ENCODE measurements at places on chromosomes 6 and 20. TPM values are rescaled to one million over a fixed set of nuclear protein-coding genes. Genes with fewer than 3 reads are reported as not detected.

- no peaks in the 10 kb centered on the region for H3K4me1 ChIP-seq
- no peaks in the 10 kb centered on the region for H3K27me3 ChIP-seq
- no peak for DNase-seq
- H3K27ac ChIP-seq = no peak overlapping the region
- no peak overlapping the region for H3K4me3 ChIP-seq
- no peaks in the 10 kb centered on the region for H3K36me3 ChIP-seq
These were observed 408.5 kb upstream of the SULF2 start for GRCh38 chr20:48193627-48194425.

DNA sequence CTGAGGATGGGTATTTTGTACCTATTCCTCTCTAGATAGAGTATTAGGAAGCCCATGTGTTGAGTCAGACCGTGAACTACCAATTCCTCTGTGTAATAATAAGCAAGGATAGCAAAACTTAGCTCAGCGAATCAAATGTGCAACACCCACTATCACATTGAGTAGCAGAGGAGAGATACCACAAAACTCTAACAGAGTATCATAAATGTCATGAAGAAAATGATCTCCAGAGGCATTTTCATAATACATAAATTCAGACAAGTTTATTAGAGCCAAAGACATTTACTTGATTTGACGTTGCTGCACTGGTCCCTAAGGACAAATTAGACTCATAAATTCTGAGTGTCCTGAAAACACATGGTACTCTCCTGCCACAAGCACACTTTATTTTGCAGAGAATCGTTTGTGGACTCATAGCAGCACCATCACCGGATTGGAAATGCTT lies 245.2 kb downstream of the HAO1 start:
- H3K36me3 ChIP-seq = no peaks in the 10 kb centered on the region
- no peak overlapping the region for H3K27ac ChIP-seq
- H3K27me3 ChIP-seq = no peaks in the 10 kb centered on the region
- no peak for DNase-seq
- H3K4me3 ChIP-seq = no peak overlapping the region

DNA sequence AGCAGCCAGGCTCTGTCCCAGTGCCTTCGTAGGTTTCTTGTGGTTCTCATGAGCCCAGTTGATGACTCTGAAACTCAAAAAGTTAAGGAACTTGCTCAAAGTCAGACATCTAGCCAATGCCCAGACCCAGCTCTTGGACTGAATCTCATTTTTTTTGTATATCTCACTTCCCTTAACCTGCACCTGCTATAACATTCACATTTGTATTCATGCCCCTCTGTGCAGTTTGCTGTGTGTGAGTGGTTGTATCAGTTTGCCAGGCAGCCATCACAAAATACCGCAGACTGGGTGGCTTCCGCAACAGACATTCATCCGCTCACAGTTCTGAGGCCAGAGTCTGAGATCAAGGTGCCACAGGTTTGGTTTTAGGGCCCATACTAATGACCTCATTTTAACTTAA lies 49.9 kb downstream of the IPCEF1 start:
- H3K27me3 ChIP-seq = no peaks in the 10 kb centered on the region
- no peak overlapping the region for H3K27ac ChIP-seq
- H3K4me3 ChIP-seq = no peak overlapping the region
- H3K4me1 ChIP-seq = peaks cover 2% of the 10 kb centered on the region
- no peak for DNase-seq
- H3K36me3 ChIP-seq = no peaks in the 10 kb centered on the region

DNA sequence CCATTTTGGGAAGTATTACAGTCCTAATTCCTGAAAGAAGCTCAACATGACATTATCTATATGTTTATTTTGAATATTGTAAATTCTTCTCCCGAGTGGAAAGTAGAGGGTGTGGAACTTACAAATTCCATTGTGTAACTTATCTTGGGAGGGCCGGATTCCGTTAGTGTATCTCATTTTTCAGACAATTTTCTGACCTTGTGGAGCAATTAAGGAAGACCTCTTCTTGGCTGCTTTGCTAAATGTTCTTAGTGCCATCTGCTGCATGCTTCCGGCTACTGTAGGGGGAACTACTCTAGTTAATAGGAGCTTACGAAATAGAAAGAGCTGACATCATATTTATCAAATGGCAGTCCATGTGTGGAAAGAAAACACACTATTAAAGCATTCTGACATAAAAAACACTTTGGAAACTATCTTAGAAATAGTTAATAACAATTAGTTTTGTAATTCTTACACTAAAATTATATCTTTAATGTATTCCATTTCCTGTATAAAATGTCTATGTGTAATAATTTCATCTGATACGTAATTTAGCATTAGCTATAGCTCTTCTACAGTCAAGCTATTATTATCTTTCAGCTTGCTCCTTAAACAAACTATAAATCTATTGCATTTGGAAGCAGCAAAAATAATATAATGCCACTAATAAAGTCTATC lies 41.5 kb upstream of the KCNQ5 start:
- H3K4me1 ChIP-seq = no peaks in the 10 kb centered on the region
- H3K27ac ChIP-seq = no peak overlapping the region
- no peak for DNase-seq
- H3K36me3 ChIP-seq = no peaks in the 10 kb centered on the region
- no peaks in the 10 kb centered on the region for H3K27me3 ChIP-seq

- no peaks in the 10 kb centered on the region for H3K4me1 ChIP-seq
- no peak for DNase-seq
- H3K36me3 ChIP-seq = no peaks in the 10 kb centered on the region
- H3K27me3 ChIP-seq = no peaks in the 10 kb centered on the region
- H3K27ac ChIP-seq = no peak overlapping the region
These were observed 34.4 kb downstream of the NR2E1 start for GRCh38 chr6:108200186-108200585.

- H3K27me3 ChIP-seq = no peaks in the 10 kb centered on the region
- peaks cover 1% of the 10 kb centered on the region for H3K36me3 ChIP-seq
- H3K4me1 ChIP-seq = peaks cover 13% of the 10 kb centered on the region
- H3K4me3 ChIP-seq = no peak overlapping the region
- no peak for DNase-seq
- H3K27ac ChIP-seq = no peak overlapping the region
These were observed 47.3 kb downstream of the ITCH start for GRCh38 chr20:34410336-34410735.

DNA sequence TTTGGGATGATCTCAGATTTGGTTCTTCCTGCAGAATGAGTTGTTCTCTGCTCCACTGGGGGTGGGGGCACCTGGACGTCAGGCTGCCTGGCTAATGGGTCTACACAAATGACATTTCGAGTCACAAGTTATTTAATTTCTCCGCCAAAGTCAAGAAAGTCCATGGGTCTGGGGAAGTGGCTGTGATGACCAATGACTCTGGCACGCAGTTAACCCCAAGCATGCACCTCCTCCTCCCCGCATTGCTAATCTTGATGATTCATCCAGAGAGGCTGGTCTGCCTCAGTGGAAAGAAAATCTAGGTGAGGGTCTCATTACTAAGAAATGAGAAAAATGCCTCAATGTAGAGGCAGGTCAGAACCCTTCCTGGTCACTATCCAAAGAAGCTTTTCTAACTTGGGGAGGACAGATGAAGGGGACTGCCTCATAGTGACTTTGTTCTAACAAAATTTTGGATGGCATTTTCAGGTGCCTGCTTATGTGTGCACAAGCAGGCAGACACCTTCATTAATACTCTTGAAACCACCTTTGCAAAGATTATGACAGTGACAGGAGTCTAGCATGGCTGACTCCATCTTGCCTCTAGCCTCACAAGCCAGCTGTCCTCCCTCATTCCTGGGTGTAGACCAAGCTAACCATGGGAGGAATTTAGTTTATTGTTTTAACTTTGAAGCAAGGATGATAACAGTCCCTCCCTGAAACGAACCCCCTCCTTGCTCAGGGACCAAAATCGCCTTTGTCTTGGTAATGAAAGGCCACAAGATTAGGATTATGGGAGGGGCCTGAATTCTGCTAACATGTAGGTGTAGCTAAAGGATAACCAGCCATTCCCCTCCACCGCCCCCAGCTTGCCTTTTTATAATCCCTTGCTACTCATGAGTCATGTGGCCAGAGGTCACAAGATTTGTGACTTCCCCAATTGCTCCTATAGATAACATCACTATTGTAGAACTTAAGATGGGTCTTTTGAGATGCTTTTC lies 98.6 kb upstream of the MRPS10 start:
- peaks cover 21% of the 10 kb centered on the region for H3K4me1 ChIP-seq
- peak; percentile 82 for DNase-seq
- H3K27ac ChIP-seq = peak overlapping the region; percentile 51
- H3K36me3 ChIP-seq = no peaks in the 10 kb centered on the region
- no peaks in the 10 kb centered on the region for H3K27me3 ChIP-seq

GRCh38 chr6:119482850-119483285 lies 133.3 kb upstream of the MAN1A1 start:
- no peaks in the 10 kb centered on the region for H3K36me3 ChIP-seq
- no peak overlapping the region for H3K27ac ChIP-seq
- H3K27me3 ChIP-seq = no peaks in the 10 kb centered on the region
- DNase-seq = no peak
- no peak overlapping the region for H3K4me3 ChIP-seq
- no peaks in the 10 kb centered on the region for H3K4me1 ChIP-seq

DNA sequence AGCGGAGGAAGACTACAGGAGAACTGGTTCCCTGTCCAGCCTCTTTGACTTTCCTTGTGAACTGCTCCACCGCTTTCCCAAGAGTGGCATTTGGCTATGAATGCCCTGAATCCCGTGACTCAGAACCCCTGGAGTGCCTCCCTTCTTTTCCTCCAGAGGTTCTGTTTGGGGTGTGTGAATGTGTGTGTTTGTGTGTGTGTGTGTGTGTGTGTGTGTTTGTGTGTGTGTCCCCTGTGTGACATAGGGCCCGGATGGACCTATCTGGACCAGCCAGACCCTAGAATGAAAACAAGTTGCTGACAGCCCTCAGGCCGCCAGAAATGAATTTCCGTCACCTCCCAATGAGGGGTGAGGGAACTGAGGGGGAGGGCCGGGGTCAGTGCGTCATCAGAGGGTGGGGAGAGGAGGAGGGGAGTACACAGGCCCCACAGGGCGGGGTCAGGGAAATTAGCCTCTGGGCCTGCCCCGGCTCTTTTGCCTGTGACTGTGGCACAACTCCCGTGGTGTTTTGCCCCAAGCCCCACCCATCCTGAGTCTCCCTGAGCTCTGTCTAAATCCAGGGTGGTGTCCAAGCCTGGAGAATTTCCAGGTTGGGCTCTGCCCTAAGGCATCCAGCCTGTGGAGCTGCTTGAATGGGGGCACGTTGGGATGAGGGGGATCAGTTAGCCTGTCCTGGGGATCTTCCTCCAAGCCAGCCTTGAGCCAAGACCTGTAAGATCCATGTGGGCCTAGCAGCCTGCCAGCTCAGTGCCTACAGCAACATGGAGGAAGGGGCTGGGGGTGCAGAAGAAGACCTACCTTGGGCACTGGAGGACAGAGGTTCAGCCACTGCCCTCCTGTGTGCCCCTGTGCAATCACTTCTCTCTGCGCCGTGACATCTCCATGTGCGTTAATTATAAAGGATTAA lies 15.2 kb upstream of the MRPS18A start:
- H3K4me1 ChIP-seq = peaks cover 67% of the 10 kb centered on the region
- H3K4me3 ChIP-seq = no peak overlapping the region
- no peaks in the 10 kb centered on the region for H3K27me3 ChIP-seq
- no peaks in the 10 kb centered on the region for H3K36me3 ChIP-seq

DNA sequence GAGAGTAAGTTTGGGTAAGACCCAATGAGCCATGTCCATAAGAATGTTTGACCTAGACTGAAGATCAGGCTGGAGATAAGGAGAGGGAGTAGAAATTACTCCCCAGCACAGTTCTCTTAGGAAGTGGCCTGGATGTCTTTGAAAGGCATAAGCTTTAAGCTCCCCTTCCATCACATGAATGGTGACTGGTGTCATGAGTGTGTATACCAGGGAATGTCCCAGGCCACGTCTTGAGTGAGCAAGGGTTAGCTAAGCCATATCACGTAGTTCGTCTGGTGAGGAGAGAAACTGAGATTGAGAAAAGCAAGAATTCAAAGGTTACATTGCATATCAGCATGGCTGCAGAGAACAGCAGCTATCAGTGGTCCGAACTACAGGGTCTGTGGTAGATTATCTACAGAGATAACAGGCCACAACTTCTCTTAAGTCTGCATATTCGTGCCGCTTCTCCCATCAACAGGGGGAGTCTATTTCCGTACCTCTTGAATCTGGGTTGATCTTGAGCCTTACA lies 60.1 kb upstream of the BMP2 start:
- no peaks in the 10 kb centered on the region for H3K36me3 ChIP-seq
- no peak overlapping the region for H3K4me3 ChIP-seq
- peak overlapping the region; percentile 11 for H3K27ac ChIP-seq
- DNase-seq = no peak
- H3K27me3 ChIP-seq = no peaks in the 10 kb centered on the region
- H3K4me1 ChIP-seq = peaks cover 71% of the 10 kb centered on the region

GRCh38 chr20:34262488-34263288 lies 21.5 kb downstream of the ASIP start:
- no peaks in the 10 kb centered on the region for H3K27me3 ChIP-seq
- H3K27ac ChIP-seq = no peak overlapping the region
- no peak for DNase-seq
- no peaks in the 10 kb centered on the region for H3K4me1 ChIP-seq
- H3K4me3 ChIP-seq = no peak overlapping the region

- no peaks in the 10 kb centered on the region for H3K4me1 ChIP-seq
- no peak overlapping the region for H3K4me3 ChIP-seq
- no peaks in the 10 kb centered on the region for H3K36me3 ChIP-seq
- H3K27ac ChIP-seq = no peak overlapping the region
These were observed 39.3 kb upstream of the TMEM200A start for GRCh38 chr6:130326496-130326895.

GRCh38 chr6:150907383-150907782 lies 41.9 kb downstream of the MTHFD1L start:
- H3K36me3 ChIP-seq = peaks cover 10% of the 10 kb centered on the region
- no peaks in the 10 kb centered on the region for H3K27me3 ChIP-seq
- H3K4me1 ChIP-seq = no peaks in the 10 kb centered on the region
- no peak overlapping the region for H3K27ac ChIP-seq

GRCh38 chr6:64081453-64081852 lies 445.9 kb downstream of the PHF3 start:
- no peak for DNase-seq
- no peaks in the 10 kb centered on the region for H3K4me1 ChIP-seq
- H3K27me3 ChIP-seq = no peaks in the 10 kb centered on the region
- no peaks in the 10 kb centered on the region for H3K36me3 ChIP-seq

- no peak for DNase-seq
- peaks cover 9% of the 10 kb centered on the region for H3K4me1 ChIP-seq
- H3K27me3 ChIP-seq = peaks cover 15% of the 10 kb centered on the region
- H3K36me3 ChIP-seq = no peaks in the 10 kb centered on the region
- H3K27ac ChIP-seq = no peak overlapping the region
- H3K4me3 ChIP-seq = no peak overlapping the region
These were observed 63.5 kb upstream of the STMND1 start for GRCh38 chr6:17038316-17038715.

PLEKHG1 gene
- total RNA-seq = 49.7 TPM

NFATC2 gene
- total RNA-seq = 12.9 TPM

STMND1 gene
- total RNA-seq = not detected

HCRTR2 gene
- not detected for total RNA-seq

ECT2L gene
- total RNA-seq = not detected

Data from endothelial cell of umbilical vein (primary cell).